ENCODE measurements at places on chromosomes 2 and 18.
A peak's percentile ranks its signal among the peaks of the same experiment; 100 is the strongest.

DNA sequence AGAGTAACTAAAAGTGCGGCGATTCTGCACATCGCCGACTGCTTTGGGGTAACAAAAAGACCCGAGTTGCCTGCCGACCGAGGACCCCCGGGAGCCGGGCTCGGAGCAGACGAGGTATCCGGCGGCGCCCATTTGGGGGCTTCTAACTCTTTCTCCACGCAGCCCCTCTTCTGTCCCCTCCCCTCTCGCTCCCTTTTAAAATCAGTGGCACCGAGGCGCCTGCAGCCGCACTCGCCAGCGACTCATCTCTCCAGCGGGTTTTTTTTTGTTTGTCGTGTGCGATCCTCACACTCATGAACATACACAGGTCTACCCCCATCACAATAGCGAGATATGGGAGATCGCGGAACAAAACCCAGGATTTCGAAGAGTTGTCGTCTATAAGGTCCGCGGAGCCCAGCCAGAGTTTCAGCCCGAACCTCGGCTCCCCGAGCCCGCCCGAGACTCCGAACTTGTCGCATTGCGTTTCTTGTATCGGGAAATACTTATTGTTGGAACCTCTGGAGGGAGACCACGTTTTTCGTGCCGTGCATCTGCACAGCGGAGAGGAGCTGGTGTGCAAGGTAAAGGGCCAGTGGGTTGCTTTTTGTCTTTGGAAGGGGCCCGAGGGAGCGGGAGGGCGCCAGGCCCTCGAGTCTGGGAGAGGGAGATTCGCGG, 1.4 kb downstream of the TRIB2 start:
- peak; percentile 53 for DNase-seq

- no peak for DNase-seq
Observed at GRCh38 chr18:48000701-48001100, 70.2 kb upstream of the SMAD2 start.

- no peak for DNase-seq
Observed at GRCh38 chr2:174059178-174059883, 94.2 kb upstream of the SP3 start.

DNA sequence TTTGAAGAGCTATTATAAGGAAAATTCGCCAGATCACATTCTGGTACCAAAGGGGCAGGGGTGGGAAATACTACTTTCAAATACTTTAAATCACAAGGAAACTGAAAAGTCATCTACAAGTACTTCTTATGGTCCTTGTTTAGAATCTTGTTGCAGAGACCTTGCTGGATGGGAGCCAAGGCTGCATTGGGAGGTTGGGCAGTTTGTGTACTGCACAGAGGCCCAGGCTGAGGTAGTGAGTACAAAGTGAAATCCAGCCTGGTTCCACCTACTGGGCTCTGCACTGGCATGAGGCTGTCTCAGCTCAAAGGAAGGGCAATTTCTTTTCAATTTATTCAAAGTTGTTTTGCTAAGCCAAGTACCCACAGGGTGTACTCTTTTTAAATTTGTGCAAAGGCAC, 140.3 kb upstream of the DLX2 start:
- DNase-seq: no peak

DNA sequence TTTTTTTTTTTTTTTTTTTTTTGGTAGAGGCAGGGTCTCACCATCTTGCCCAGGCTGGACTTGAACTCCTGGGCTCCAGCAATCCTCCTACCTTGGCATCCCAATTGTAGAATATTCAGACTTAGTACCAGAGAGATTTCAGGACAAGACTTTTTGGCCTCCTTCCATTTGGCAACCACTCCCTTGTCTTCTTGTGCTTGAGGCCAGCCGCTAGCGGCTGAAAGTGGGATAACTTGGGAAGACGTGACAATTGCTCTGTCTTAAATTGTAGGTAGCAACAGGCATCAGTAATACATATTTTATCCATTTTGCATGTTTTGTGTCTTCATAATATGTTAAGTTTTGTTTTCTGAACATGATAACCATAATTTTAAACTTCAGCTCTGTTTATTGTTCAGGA, 53.3 kb upstream of the TTN start:
- DNase-seq: no peak

- DNase-seq: no peak
Observed at GRCh38 chr2:14081521-14081920, 551.0 kb upstream of the LRATD1 start.

- no peak for DNase-seq
Observed at GRCh38 chr2:212387146-212387545, 151.5 kb downstream of the ERBB4 start.

- DNase-seq: no peak
Observed at GRCh38 chr2:202149936-202150335, 76.9 kb downstream of the KIAA2012 start.

DNA sequence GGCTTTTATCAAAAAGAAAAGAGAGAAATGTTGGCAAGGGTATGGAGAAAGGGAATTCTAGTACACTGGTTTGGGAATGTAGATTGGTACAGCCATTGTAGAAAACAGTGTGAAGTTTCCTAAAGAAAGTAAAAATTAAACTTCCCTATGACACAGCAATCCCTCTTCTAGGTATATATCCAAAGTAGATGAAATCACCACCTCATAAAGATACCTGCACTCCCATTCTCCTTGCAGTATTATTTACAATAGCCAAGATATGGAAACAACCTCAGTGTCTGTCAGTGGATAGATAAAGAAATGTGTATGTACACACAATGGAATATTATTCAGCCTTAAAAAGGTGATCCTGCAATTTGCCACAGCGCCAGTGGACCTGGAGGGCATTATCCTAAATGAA, 147.2 kb upstream of the NOSTRIN start:
- no peak for DNase-seq

GRCh38 chr2:25545899-25546298, 127.5 kb downstream of the DTNB start:
- DNase-seq: no peak

GRCh38 chr2:164068063-164068462, 332.3 kb upstream of the FIGN start:
- no peak for DNase-seq

DNA sequence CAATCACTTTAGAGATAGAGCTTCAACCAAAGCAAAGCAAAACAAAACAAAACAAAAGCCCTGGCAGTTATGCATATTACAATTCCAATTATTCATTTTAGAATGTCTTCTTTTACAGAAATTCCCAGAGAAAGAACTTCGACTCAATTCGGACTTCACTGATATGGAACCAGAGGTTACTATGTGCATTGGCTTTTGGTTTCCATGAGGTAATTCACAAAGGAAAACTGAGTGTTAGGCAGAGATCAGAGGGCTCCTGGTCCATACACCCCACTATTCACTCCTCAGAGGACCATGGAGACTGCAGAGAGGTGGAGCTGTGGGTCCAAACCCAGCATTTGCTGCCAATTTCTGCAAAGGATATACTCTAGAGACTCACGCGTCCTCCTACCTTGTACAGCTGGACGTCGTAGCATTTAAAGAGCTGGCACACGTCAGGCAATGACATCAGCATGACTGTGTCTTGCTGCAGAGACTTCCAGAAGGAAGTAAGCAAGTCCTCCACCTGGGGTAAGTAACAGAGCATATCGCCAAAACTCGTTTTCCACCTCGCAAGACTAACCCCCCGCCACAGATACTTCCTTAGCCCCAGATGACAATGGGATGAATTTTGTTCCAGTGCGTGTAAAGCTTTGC, 31.3 kb upstream of the CREG2 start:
- DNase-seq: no peak

GRCh38 chr18:56709463-56709862, 58.3 kb downstream of the WDR7 start:
- DNase-seq: peak; percentile 42

GRCh38 chr2:231318436-231318835, 77.1 kb upstream of the B3GNT7 start:
- no peak for DNase-seq

DNA sequence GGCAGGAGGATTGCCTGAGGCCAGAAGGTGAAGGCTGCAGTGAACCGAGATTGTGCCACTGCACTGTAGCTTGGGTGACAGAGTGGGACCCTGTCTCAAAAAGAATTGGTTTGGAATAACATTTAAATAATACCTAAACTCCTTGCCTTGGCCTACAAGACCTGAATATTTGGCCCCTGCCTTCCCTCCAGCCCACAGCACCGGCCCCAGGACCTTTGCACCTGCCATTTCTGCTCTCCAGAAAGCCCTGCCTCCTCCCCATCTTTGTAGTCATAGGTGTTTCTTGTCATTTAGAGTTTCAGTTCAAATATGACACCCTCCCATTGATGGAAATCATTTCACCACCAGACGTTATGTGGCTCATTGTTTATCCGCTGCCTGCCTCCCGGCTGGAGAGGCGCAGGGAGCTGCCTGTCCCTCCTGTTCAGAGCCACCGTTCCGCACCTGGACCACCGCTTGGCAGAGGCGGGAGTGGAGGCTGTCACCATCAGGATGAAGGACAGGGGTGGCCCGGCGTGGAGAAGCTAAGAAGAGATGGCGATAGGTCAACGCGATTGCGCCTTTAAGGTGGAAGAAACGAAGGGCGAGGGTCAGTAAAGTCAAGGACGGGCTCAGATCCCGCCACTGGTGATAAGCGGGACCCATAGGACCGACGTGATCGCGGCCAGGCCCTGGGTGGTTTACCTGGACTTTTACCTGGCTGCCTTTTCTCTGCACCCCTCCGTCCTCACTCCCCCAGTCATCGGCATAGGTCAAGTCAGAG, 638 bp upstream of the LPIN1 start:
- DNase-seq: no peak

GRCh38 chr18:64713284-64713683, 564.4 kb upstream of the LINC00305 start:
- DNase-seq: no peak

DNA sequence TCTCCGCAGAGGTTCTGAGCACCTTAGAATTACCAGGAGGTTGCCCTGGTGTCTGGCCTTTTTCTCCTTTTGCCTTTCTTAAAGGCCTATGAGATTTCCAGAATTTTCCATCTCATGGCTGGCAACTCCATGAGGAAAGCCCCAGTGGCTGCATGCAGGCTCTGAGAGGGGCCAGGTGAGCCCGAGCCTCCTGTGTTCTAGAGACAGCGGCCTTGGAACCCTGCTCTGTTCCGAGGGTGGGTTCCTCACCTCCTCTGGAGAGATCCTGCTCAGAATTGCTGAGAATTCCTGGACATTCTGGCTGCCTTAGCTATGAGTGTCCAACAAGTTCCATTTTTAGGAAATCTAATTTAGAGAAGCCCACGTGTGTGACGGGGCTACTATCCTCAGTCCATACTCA, 35.7 kb upstream of the HPCAL1 start:
- no peak for DNase-seq

DNA sequence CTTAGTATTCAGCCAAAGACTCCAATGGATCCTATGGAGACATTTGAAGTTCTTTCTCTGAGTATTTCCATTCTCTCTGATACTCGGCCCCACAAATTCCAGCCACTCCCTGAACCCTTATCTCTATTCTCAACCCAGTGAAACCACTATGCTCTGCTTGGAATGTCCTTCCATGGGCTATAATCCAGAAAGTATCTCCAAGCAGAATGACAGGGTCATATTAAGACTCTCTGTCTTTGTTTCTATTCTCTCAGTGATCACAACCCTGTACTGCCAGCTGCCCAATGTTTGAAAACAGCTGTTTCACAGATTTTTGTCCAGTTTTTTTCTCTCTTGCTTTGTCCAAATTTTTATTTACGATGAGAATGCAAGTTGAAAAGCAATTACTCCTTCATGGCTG, 21.9 kb downstream of the CHMP3 start:
- DNase-seq: no peak

- DNase-seq: no peak
Observed at GRCh38 chr2:160271171-160272086, 71.4 kb upstream of the ITGB6 start.

DNA sequence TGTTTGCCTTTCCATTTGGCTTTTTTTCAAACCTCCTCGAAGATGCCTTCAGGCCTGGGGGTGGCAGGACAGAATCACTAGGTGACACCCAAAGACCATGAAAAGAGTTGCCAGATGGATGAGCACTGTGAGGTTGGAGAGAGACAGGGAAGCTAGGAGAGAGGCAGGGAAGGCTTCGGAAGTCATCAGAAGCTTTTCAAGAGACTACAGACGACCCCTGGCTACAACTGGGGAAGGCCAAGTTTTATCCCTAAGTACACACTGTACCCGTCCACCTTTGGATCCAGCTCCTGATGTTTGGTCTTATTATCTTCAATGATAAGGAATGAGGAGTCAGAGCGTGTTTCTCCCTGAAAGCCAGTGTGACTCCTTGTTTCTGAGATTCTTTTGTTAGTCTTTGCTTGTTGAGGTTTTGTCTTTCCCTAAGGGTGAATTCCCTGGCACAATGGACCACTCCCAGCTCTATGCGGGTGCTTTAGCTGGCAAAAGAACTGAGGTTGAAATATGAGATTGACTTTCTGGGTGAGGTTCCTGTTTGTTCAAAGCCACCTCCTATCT, 33.4 kb upstream of the SLC9A2 start:
- no peak for DNase-seq

DNA sequence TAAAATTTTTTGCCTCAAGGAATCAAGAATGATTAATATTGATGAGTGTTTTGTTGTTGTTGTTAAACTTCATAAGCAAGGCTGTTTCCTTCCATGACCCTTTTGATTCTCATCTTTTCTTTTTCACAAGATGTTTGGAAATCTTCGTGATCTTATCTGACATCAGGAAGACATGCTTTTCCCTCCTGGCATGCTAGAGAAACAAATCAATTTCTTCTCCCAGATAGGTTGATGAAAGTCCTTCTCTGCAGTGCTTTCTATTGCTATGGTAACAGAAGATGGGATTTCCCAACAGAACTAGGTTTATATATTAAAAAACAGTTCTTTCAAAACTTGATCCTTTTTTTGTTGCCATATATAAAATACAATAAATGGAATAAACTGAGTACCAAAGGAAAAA, 85.2 kb downstream of the EML6 start:
- no peak for DNase-seq

GRCh38 chr2:129237966-129238725, 741.3 kb upstream of the RAB6C start:
- no peak for DNase-seq

DNA sequence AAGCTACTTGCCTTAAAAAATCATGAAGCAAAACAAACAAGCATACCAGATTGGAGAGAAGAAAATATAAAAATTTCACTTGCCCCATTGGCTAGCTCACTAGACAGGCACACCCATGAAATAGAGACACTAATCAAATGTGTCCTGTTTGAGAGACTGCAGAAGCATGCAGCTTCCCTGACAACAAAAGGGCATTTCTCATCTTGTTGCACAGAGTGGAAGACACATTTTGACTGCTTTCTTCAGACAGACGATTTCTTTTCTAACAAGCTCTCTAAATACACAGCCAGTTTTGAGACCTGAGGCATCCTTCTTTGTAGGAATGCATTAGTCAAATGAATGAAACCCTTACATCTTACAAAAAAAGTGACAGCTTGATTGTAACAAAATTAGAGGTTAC, 1558.6 kb upstream of the NXPH2 start:
- DNase-seq: no peak

GRCh38 chr18:66641056-66641455, 37.2 kb upstream of the CDH19 start:
- no peak for DNase-seq

All from GM13977 (cell line).